ENCODE measurements at places on chromosomes 5 and 9.
A peak's percentile ranks its signal among the peaks of the same experiment; 100 is the strongest.

DNA sequence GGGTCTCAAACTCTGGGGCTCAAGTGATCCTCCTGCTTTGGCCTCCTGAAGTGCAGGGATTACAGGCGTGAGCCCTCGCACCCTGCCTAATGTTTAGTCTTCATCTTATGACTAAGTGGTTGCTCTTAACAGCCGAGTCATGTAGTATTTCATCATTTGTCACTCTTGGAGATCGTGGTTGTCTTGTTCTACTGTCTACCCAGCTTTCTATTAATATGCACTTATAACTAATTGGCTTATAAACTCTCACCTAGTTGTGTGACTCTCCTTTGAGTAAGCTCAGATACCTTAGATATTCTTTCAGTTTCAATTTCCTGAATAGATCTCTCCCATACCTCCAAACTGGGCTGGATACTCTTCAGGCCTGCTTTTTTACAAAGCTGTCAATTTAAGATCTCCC, 19.9 kb downstream of the SLC44A1 start:
- peak; percentile 65 for DNase-seq

DNA sequence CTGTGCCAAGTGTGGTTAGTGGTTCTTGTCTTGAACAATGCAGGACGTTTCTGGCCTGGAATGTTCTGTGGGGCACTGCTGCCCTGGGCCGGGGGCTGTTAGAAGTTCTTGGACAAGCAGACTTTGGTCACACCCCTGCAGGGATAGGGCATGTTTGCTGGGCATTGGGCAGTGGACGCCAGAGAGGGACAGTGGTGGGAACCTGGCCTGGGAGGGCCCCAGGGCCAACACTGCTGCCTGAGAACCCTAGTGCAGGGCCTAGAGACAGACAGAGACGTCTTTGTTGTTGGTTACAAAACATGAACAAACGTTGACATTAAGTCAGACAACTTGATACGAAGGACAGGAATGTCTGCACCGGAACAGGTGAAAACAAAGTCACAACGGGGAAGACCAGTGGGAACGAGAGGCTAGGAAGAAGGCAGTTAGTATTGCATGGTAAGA, 57.0 kb downstream of the WNK2 start:
- no peak for DNase-seq

- DNase-seq = no peak
These were observed 18.1 kb downstream of the VAV2 start for GRCh38 chr9:133973791-133974630.

DNA sequence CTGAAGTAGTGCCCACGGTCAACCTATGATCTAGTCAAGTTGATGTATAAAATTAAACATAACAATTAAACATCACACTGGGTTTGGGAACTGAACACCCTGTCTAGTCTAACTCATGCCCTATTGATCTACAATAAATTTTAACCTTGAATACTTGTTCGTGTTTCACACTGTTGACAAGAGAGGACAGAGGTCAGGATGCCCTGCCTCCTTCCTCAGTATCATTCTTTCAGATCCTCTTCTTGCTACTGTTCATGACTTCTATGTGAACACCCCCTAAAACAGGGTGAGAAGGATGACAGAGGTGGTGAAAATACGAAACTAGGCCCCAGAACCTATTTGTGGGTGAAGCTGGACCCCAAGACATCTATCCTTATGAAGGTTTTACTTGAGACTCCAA, 8.1 kb upstream of the MAT2B start:
- no peak for DNase-seq

GRCh38 chr5:102893942-102894341, 138.8 kb downstream of the PAM start:
- DNase-seq = no peak
